Mammary epithelial cell (primary cell): ENCODE measurements at places on chromosomes 1 and 21. TPM values are rescaled to one million over a fixed set of nuclear protein-coding genes. Genes with fewer than 3 reads are reported as not detected.

The UBE4B gene
- total RNA-seq = 30.8 and 34.7 TPM in 2 replicates

DNA sequence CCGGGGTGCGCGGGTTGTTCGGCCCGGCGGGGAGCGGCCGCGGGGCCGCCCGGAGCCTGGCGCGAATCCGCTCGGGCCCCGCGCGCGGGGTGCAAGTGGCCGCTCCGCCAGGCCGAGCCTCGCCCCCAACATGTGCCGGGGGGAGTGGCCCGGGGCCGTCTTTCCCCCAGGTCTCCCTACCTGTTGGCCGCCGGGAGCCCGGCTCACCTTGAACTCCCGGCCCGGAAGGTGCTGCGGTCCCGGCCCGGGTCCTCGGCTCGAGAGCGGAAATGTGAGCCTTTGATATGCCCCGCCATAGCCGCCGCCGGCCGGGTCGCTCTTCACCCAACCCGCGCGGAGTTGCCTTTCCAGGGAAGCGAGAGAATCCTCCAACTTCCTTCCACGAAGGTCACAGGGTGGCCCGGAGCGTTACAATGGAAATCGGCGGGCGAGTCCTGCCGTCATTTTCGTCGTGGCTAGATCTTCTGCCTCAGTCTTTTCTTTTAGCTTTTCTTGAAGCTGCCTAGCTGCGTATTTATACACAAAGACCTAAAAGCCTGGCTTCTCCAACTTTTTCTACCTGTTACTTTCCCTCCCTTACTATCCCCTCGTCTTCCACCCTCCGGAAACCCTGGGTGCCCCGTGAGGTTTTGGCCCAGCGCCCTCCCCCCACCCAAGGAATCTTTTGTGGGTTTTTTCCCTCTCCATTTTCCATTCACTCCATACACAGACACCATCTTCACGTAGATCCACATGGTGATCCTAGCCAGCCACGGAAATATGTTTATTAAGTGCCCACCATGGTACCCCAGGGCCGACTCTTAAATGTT is 867 bp downstream of the PTGFRN start:
- peak; percentile 52 for DNase-seq

The TCHH gene
- total RNA-seq = 0.08 and 0.19 TPM in 2 replicates

- no peak for DNase-seq
Observed at GRCh38 chr1:16172964-16173446, 17.1 kb upstream of the EPHA2 start.

The HTR1D gene
- total RNA-seq = 0.33 TPM

The ITLN2 gene
- total RNA-seq = 0.50 TPM

- DNase-seq = no peak
Observed at GRCh38 chr1:163094182-163094581, 25.0 kb downstream of the RGS4 start.

The LIPI gene
- total RNA-seq = not detected in 2 replicates

GRCh38 chr1:91700332-91700731 is 185.6 kb downstream of the TGFBR3 start:
- DNase-seq = no peak

DNA sequence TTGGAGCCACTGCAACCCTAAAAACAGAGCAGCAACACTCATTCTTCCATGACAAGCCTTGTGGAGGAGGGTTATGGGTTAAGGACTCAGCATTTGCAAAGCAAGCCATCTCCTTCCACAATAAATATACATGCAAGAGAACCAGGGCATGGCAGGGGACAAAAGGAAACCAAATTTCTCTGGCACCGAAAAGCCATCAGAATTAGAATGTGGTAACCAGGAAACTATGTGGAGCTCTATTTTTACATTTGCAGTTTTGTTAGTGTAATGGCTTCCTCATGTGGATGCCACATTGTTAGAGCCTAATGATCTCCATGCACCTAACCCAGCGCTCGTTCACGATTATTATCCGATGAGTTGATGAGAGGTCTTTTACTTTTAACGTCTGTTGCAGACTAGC is 91.7 kb downstream of the NAV1 start:
- DNase-seq = no peak

GRCh38 chr1:245322673-245323072 is 167.9 kb downstream of the KIF26B start:
- peak; percentile 50 for DNase-seq

The FCRL2 gene
- not detected in 2 replicates for total RNA-seq

The TTC24 gene
- not detected for total RNA-seq

GRCh38 chr1:29243023-29243870 is 6.9 kb downstream of the PTPRU start:
- no peak for DNase-seq

The GJC2 gene
- total RNA-seq = 0.32 and 0.47 TPM in 2 replicates

The LIN9 gene
- total RNA-seq = 2.5 and 4.0 TPM in 2 replicates

DNA sequence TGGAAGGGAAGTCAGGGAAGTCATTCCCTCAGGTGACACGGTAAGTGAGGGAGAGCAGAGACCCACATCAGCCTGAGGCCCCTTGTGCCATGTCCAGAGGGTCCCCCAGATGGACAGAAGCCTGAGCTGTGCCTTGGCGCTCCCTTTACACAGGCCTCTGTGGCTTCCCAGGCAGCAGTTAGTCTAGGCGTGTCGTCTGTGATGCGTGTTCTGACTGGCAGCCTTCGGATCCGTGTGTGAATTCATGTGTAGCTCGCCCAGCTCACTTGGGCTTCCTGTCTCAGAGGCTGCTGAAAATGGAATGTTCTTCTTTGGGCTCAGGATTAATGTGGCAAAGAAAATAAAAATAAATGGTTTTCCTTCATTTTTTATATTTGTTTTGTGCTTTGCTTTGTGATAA is 28.3 kb downstream of the PRMT2 start:
- DNase-seq = peak; percentile 62

- DNase-seq = no peak
Observed at GRCh38 chr1:193310564-193310963, 124.2 kb upstream of the B3GALT2 start.

The EPS15 gene
- 48.0 TPM for total RNA-seq

The RHEX gene
- not detected in 2 replicates for total RNA-seq

DNA sequence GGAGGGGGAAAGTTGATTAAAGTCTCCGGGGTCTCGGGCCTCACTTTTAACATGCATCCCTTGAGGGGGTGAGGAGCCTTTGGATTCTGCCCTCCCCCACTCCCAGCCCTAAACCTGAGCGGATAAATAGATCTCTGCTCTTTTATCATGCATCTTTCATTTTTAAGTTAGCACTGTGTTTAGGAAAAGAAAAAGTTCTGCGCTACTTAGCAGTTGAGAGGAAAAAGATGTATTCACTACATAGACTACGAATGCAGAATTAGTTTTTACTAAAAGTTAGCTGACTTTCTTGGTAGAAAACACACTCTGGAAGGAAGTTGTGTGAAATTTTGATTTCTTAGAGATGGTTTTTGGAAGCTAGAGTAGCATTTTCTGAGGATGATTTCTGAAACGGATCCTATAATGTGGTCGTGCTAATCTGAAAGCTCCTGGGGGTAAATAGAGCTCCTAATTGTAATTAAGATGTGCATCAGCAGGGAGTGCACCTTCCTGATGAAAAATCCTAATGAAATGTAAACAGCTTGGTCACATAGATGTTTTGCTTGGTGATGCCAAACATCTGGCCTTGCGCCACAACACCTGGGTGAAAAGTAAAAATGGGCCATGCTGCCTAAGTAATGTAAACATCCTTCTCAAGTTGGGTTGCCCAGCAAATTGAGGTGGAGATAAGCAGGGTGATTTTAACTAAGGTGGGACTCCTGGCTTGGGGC is 1.8 kb downstream of the ROR1 start:
- peak; percentile 40 for DNase-seq

The CCDC17 gene
- 2.7 and 3.8 TPM in 2 replicates for total RNA-seq

DNA sequence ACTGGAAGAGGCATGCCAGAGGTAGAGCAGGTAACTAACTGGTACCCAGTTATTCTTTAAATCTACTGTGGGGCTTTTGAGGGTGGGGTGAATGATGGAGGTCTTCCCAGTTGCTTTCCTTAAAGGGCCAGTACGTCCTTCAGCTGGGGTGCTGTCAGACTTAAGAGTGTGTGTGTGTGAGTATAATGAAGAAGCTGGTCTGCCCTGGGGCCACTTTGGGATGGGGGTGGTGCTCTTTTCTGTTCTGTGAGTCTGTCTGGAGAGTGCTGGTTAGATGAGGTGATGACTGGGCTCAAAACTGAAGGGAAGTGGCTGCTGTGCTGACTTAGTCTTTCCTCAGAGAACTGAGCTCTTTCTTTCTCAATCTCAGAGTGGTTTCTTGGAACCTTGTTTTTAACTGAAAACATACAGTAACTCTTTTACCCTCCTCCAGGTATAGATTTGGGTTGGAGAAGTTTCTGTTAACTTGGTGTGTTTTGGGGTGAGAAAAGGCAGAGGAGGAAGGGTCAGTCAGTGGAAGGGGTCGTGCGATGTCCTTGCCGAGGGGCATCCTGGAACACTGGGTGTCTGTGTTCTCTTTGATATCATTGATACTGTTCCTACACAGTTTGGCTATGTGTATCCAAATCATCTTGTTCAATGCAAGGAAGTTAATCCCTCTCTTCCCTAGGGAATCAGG is 746 bp downstream of the MACF1 start:
- peak; percentile 85 for DNase-seq

GRCh38 chr1:194069831-194070218 is 883.4 kb upstream of the B3GALT2 start:
- no peak for DNase-seq
